ENCODE measurements at places on chromosomes 2 and 18.

GRCh38 chr2:225895126-225895525 lies 495.6 kb downstream of the NYAP2 start:
- no peak for DNase-seq

- DNase-seq, result no peak
Measured at GRCh38 chr18:59197636-59198035, 22.3 kb upstream of the GRP start.

- no peak for DNase-seq
Measured at GRCh38 chr18:54129448-54130067, 94.9 kb downstream of the MBD2 start.

DNA sequence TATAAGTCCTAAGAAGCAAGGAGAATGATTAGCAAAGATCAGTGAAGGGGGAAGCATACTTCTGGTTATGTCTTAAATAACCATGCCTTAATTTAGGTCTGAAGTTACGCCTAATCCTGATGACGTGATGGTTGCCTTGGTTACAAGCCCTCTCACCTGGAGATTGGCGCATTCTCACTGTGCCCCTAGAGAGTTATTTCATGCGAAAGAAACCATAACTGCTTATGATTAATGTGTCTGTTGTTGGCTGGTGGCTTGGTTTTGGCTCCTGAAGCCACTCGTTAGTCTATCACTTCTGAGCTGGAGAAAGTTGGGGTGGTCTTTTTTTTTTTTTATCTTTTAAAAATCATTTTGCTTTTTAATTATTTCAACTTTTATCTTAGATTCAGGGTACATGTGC lies 47.0 kb downstream of the TNFRSF11A start:
- peak; percentile 63 for DNase-seq

GRCh38 chr2:43946685-43947084 lies 49.1 kb downstream of the LRPPRC start:
- DNase-seq, result no peak

- DNase-seq, result no peak
Measured at GRCh38 chr18:34600158-34600557, 109.9 kb upstream of the DTNA start.

- no peak for DNase-seq
Measured at GRCh38 chr2:161609930-161610329, 14.3 kb upstream of the SLC4A10 start.

DNA sequence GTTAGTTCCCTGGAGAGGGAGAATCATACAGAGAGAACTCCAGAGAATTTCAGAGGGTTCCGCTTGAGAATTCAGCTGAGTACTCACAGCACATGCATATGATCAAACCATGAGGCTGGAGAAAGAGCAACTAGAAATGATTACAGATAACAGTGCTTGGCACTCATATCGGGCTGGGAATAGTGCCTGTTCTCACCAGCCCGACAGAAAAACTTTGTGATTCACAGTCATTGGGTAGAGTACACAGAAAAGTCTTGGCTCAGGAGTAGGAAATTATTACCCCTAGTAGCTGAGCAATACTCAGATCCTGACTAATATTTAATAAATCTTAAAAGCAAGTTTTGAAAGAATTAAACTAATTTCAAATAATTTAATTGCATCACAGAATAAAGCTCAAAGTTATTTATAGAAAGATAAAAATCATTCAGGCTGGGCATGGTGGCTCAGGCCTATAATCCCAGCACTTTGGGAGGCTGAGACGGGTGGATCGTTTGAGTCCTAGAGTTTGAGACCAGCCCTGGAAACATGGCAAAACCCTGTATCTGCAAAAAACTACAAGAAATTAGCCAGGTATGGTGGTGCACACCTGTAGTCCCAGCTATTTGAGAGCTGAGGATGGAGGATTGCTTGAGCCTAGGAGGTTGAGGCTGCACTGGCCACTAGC lies 6.8 kb downstream of the WDPCP start:
- no peak for DNase-seq

- DNase-seq, result no peak
Measured at GRCh38 chr18:13429884-13430510, 211.4 kb downstream of the LDLRAD4 start.

GRCh38 chr2:216133397-216133796 lies 24.2 kb downstream of the XRCC5 start:
- DNase-seq, result no peak

GRCh38 chr2:54092940-54093339 lies 22.5 kb upstream of the ACYP2 start:
- no peak for DNase-seq

- DNase-seq, result no peak
Measured at GRCh38 chr2:134818321-134818720, 20.1 kb upstream of the ACMSD start.

DNA sequence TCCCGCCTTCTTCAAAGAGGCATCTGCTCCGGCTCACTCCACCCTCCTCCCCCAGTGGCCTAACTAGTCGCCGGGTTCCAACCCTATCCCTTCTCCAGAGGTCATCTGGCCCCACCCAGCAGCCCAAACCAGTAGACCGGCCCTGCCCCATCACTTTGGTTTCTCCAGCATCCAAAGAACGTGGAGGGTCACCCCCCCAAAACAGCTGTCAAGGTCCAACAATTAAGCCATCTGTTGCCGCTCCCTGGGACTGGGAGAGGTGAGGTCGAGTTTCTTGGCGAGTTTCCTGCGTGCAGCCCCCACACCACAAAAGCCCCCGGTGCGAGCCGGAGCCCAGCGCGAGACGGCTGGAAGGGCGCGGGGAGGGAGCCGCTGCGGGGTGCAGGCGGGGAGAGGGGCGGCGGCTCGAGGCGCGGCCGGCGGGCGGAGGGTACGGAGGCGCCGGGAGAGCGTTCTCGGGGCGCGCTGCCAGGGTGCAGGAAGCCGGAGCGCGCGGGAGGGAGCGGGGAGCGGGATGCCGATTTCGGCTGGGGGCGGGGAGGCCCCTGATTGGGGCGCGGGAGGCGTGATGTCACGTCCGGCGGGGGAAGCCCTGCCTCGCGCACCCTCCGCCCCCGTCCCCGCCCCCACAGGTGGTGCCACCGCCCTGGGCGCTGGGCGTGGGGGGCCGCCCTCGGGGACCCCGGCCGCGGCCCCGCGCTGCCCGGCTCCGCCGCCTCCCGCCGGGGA lies 571 bp upstream of the GPC1 start:
- peak; percentile 72 for DNase-seq

DNA sequence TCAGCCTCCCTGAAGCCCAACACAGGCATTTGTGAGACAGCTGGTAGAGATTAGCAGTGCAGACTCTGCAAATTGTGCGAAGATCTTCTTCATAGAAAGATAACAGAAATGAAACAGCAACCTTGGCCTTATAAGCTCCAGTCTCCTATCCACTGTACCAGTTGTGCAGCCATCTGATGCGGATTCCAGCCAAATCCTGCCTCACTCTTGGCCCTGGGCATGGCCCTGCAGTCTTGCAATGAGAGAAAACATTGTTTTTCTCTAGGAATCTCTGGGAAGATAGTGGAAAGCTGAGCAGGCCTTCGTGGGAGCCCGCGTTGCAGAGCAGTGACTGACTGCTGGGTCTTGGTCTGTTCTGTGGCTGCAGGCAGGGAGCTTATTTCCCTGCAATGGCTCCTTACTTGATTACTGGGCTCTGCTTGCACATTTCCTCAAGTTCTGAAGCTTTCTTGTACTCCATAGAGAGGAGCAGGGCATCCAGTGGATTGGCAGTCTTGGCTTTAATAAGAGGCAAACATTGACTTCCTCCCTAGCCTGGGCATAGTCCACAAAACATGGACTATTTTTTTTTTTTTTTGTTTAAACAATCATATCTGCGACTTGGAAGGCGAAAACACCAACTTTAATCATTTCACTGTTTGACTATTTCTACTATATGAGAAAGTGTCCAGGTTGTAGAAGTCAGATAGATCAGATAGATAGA lies 193.0 kb downstream of the ACTR3 start:
- no peak for DNase-seq

GRCh38 chr18:73531601-73532000 lies 616.0 kb downstream of the FBXO15 start:
- no peak for DNase-seq

DNA sequence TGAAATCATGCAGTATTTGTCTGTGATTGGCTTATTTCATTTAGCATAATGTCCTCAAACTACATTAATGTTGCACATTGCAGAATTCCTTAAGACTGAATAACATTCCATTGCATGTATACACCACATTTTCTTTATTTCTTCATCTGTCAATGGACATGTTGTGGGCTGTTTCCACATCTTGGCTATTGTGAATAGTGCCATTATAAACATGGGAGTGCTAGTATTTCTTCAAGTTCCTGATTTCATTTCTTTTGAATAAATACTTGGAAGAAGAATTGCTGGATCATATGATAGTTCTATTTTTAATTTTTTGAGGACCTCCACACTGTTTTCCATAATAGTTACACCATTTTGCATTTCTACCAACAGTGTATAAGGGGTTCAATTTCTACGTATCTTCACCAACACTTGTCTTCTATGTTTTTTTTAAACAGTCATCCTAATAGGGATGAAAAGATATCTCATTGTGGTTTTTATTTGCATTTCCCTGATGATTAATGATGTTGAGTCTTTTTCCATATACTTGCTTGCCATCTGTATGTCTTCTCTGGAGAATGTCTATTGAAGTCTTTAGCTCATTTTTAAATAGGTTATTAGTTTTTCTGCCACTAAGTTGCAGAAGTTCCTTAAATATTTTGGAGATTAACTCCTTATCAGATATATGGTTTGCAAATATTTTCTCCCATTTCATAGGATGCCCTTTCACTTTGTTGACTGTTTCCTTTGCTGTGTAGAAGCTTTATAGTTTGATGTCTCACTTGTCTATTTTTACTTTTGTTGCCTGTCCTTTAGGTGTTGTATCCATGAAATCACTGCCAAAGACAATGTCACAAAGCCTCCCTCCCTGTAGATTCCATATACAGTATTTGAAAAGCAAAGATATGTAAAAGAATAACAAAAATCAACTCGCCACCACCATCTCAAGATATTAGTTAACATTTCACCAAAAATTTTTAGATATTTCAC lies 14.6 kb downstream of the FBXO11 start:
- no peak for DNase-seq

DNA sequence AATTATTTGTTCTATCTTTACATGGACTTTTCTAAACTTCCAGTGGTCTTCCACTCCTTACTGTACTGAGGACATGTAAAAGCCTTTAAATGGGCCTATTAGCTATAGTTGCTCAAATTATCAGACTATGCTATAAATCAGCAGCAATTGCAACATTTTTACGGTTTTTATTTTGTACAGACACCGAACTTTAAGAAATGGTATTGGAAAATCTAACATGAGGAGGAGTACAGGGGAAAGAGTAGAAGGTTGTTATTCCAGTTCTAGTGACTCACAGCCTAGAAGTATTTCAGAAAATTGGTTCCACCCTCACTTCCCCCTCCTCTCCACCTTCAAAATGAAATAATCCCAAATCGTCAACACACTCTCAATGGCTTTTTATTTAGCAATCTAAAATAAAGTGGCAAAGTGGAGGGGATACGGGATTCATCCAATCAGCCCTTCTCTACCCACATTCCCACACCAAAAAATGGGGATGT lies 1.1 kb downstream of the NCKAP1 start:
- DNase-seq, result no peak

DNA sequence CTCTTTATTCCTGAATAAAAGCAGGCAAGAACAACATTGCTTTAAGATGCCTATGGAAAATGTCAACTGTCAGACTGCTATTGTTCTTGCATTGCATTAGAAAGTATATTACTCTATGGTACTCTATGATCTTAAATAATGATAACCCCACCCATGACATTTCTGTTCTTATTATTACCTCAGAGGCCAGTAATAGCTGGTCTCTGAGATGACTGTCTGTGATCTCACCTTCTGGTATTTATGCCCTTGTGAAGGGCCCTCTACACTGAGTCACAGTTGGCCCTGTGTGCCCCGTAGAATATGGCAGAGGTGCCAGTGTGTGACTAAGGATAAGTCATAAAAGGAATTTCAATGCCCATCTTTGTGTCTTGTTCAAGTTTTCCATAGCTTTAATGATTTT lies 61.0 kb downstream of the SPP2 start:
- DNase-seq, result no peak

DNA sequence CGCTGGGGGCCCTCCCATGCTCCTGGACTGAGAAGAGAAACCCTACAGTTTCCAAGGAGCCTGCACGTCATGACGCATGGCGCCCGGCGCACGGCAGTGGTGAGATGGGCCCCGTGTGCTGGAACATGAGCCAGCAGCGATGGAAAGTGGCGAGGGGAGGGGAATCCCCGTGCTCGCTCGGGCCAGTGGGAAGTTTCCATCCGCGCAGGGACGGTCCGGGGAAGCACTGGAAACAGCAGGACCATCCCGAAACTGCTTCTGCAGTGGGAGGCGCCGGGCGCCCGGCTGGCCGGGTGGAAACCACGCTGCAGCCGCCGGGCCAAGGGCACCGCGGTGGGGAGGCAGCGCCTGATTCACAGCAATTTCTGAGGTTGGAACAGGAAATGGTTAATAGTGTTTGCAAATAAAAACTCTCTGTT lies 4.9 kb upstream of the PDCD1 start:
- DNase-seq, result no peak

DNA sequence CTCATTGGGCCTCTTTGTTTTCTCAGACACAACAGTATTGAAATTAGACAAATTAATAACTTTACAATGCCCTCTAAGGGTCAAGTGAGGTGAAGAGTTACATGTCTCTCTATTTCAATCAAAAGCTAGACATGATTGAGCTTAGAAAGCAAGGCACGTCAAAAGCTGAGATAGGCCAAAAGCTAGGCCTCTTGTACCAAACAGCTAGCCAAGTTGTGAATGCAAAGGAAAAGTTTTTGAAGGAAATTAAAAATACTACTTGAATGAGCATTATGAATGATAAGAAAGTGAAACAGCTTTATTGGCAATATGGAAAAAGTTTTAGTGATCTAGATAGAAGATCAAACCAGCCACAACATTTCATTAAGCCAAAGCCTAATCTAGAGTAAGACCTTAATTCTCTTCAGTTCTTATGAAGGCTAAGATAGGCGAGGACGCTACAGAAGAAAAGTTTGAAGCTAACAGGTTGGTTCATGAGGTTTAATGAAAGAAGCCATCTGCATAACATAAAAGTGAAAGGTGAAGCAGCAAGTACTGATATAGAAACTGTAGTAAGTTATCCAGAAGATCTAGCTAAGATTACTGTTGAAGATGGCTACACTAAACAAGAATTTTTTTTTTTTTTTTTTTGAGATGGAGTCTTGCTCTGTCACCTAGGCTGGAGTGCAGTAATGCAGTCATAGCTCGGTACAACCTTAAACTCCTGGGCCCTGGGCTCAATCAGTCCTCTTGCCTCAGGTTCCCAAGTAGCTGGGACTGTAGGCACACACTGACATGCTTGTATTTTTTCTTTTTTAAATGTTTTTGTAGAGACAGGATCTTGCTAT lies 65.5 kb downstream of the FAM117B start:
- DNase-seq, result no peak

DNA sequence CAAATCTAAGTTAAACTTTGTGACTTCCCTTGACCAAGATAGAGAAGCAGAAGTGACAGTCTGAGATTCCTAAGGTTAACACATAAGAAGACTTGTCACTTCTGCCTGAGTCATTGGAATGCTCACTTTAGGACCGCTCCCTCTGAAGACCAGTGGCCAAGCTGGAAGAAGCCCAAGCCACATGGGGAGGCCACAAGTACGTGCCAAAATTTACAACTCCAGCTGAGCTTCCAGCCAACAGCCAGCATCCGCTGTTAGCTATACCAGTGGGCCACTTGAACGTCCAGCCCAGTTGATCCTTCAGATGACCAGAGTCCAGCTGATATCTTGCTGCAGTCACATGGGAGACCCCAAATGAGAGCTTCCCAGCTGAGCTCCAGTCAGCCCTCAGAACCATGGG lies 18.1 kb upstream of the ANTXR1 start:
- DNase-seq, result no peak

GRCh38 chr2:69767034-69767433 lies 25.1 kb downstream of the ANXA4 start:
- no peak for DNase-seq
